ENCODE measurements at places on chromosomes 4 and X.

DNA sequence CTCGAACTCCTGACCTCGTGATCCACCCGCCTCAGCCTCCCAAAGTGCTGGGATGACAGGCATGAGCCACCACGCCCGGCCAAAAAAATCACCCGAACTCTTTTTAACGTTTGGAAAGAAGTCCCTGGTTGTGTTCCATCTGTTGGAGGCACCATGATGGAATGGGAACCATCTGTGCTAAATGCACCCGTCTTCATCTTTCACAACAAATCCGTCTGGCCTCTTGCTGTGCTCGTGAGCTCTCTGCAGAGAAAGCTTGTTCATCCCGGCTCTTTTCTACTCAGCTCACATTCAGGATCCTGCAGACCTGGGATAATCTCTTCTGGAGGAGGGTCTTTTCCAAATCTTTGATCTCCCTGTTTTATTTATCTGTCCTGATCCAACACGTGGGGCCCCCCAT lies 188.8 kb downstream of the CRLF2 start:
- no peak for DNase-seq

DNA sequence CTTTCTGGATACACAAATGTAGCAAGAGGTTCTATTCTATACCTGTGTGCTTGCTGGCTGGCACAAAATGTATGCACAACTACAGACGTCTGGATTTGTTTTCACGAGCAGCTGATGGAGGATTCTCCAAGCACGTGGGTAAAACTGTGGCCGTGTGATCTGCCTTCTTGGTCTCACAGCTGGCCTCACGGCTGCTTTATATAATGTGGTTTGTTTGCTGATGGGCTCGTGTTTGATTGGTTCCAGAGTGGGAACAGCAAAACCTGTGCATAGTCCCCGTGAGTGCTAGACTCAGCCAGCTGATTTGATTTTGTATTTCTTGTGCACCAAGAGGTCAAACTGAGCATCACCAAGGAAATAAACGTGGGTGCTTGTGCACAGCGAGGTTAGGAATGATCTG lies 262.6 kb upstream of the RPS6KA3 start:
- DNase-seq, result no peak

DNA sequence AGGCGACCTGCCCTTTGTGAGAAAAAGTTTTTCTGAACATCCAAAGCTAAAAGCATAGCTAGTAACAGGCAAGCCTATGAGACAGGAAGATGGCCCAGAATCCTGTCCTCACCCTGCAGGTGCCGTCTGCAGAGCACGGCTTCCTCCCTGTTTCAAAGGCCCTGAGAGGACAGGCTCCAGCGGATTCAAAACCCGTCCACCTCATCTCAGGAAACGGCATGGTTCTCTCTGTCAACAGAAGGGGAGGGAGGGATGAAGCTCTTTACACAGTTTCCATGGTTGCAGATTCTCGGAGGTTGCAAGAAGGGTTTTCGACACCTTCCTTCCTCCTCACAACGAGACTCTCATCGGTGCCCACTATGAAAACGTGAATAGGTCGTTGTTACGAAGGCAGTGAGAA lies 8.3 kb downstream of the PPP2R3B start:
- peak; percentile 17 for DNase-seq

DNA sequence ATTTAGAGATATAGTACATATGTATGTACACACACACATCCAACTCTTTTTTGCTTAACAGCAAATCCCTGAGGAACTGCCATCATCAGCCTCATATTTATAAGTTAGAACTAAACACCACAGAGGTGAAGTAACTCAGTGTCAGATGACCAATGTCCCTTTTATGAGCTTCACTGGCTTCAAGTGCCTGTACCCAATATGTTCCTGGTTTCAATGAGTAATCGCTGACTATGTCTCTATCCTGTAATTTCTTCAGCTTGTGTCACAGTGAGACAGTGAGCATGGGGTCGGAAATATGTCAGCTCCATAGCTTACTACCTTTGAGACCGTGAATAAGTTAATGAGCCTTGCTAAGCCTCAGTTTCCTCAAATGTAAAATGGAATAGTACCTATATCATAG lies 136.2 kb upstream of the RASGEF1B start:
- DNase-seq, result no peak

DNA sequence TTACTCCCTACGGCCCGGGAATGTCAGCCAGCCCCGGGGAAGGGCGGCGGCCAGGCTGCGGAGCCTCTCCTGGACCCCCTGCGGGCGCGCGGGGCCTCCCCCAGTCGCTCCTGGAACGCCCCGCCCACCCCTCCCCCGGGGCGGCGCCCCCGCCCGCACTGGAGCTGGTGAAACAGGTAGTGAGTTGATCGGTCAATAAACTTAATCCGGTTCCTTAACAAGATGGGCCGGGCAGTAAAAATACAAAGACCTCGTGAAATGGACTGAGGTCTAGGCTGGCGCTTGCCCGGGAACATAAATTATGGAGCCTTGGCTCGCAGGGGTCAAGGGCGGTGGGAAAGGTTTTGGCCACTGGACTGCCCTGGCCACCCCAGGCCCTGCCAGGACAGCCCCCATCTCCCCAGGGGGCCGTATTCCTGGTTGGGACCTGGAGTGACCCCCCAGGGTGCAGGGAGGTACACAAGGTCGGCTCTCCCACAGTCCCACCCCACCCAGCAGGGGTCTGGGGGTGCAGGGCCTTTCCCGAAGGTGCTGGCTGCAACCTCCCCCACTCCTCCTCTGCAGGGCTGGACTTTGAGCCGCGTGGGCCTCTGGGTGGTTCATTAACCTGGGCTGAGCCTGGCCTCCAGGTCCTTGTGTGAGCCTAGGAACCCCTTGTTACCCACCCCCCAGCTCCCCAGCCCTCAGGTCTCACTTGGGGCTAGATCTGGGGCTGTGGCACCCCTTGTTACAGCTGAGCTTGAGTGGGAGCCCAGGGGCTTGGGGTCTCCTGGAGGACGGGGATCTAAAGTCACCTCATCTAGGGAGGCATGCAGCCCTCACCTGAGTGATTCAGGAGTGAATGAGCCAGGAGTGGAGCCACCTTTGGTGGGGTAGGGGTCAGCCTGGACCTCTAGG lies 2.5 kb downstream of the FGFR3 start:
- no peak for DNase-seq

DNA sequence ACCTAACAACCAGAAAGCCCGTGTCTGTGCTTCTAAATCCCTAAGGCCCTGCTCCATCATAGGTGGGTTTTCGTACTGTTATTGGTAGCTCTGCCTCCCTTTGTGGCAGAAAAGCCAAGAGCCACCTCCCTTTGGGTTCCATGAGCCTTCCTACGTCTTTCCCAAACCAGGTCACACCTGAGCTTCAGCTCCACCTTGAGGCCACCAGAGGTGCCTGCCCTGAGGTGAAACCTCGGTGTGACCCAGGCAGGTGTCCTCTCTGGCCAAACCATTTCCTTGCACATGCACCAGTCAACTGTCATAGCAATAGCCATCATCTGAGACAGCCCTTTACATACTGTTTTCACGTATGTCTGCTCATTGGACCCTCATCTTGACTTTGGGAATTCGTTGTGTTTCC lies 188.0 kb upstream of the RBPJ start:
- DNase-seq, result no peak

DNA sequence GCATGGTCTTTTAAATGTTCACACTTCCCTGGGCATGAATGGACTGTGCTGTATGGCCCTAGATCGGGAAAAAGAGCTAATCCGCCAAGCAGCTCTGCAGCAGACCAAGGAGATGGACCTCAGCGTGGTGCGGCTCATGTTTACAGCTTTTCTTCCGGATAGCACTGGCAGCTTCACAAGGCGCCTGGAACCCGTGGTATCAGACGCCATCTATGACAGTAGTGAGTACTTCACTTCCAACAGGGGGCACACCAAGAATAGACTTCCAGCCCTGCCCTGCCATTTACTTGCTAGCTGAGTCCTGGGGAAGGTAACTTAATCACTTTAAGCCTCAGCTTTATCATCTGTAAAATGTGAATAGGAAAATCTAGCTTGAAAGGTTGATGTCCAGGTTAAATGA lies 77.7 kb downstream of the NFKB1 start:
- DNase-seq, result no peak

- DNase-seq, result no peak
Measured at GRCh38 chrX:33949300-33949699, 182.8 kb downstream of the FAM47A start.

DNA sequence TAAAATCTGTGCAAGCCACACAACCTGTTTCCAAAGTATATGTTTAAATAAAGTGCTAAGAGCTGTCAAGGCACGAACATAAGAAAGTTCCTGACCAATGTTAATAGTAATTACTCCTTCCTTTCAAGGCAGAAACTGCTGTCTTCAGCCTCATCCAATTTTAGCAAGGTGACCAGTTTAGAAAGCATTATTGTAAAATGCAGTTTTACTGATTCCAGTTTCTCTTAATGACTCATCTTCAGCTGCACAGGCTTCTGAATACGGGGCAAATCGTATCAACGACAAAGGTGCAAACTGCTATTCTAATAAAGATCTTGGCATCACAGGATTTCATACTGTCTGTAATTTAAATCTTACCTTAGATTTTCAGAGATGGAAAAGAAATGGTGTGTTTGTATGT lies 87.5 kb downstream of the PPP3CA start:
- peak; percentile 39 for DNase-seq

DNA sequence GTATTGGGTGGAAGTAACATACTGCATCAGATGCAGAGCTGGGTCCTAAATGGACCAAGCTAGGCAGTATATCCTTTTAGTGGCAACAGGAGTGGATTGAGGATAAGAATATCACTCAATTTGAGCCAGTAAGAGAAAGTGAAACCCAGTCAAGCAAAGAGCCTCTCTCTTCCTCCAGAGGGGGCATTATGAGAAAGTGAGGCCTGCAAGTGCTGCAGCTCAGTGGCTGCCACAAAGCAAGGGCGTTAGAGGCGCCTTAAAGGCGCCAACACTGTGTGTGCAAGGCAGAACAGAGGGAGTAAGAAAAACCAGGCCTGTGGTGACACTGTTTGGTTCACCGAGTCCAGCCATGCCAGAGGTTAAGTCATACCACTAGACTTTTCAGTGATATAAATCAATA lies 17.5 kb downstream of the STX18 start:
- peak; percentile 42 for DNase-seq

DNA sequence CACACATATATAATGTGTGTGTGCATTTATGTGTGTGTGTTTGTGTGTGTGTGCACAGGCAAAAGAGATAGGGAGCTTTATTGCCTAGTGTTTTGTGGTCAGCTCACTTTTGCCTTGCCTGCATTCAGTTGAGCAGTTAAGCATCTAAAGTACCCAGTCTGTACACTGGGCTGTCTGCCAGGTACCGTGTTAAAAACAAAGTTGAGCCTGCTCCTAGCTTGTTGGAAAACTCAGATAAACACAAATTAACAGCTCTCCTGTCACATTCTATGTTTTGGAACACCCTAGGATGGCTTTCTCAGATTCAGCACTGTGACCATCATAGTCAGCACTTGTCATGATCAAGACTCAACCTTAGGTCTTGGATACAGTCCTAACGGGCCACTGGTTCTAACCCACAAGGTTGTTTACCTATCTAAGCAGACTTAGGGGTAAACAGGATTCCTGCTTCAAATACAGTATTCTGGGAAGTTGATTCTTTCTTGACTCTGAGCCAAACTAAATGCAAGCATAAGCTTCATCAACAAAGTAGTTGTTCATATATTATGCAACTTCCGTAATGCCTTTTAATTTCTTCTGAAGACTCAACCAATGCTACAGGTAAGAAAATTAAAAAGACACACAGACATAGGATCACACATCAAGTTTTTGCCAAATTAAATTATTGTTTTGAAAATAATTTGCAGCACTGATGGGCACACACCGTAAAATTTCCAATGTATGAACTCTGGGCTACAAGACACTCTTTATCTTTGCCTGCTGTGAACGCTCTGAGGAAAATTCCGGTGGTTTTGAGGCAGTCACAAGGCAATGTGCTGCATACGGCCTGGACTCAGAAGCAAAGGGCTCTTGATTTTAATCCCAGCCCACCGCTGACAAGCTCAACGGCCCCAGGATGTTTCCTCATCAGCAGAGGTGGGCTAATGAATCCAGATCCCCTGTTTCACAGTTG lies 11.3 kb upstream of the CD99 start:
- DNase-seq, result no peak

GRCh38 chr4:80072744-80073472 lies at the start of gene ANTXR2:
ANTXR2 (minus strand) TSS chr4:80073229; CDS start chr4:80072560, 669 bp downstream.
- DNase-seq, result peak; percentile 89

DNA sequence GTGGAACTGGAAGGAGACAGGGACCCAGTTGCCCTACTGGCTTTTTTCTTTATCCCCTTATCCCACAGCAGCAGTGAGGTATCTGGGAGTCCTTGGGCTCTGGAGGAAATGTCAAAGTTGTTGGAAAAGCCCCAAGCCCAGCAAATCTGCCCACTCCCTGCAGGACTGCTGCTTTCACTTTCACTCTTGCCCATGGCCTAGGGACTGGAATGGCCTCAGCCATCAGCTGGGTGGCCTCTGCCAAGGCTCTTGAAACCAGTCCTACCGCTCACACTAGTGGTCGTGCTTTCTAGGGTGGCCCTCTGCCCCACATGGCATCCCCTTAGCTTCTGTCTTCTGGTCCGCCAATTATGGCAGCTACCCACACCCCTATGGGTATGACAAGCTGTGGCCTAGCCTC lies 9.7 kb upstream of the RHOXF1 start:
- no peak for DNase-seq

- DNase-seq, result no peak
Measured at GRCh38 chrX:112247714-112248113, 165.1 kb upstream of the TRPC5 start.

DNA sequence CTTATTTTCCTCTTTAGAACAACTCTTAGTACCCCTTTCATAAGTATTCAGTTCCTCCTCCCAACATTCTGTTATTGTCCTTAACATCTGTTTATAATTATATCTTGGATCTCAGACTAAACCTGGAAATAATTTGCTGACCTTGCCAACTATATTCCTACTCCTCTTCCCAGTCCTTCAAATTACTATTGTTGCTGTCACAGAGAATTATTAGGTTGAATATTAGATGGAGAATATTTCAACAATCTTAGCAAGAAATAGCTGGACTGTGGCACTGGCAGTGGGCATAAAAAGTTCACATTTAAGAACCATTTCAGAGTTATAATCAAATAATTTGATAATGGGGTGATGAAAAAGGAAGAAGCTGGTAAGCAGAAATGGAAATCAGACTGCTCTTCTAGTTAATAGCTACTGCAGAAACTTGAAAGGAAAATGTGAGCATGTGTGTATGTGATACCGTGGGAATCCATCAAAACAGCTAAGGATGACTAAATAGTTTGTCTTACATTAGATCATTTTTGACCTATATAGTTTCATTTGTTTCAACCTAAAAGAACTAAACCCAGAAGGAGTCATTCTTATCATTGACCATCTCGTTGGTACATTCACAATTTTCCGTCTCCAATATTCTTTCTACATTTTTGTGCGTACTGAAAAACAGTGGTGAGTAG lies 43.3 kb upstream of the PRDM8 start:
- no peak for DNase-seq

DNA sequence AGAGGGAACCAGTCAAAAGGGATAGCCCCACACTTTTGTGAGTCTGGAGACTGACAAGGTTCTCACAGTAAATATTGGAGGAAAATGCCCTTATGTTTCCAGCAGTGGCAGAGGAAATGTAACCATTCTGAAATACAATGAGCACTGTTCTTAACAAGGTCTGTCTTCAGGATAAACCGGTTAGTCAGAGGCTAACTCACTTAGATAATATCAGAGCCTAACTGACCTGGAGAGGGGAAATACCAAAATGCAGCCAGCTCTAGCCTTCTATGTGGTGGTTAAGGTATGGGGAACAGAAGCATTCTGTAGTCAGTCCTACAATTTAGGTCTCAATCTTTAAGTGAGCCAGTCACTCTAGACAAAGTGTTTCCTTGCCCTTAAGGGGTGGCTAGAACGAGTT lies 70.8 kb downstream of the TBCK start:
- no peak for DNase-seq

GRCh38 chr4:80195441-80196140 lies 1.7 kb upstream of the PRDM8 start:
- DNase-seq, result no peak

GRCh38 chr4:153560908-153561307 lies 94.7 kb downstream of the TMEM131L start:
- DNase-seq, result no peak
